Fibroblast of the aortic adventitia (primary cell): ENCODE measurements at places on chromosomes 1 and 21. TPM values are rescaled to one million over a fixed set of nuclear protein-coding genes. Genes with fewer than 3 reads are reported as not detected.

RHEX gene
- not detected in 2 replicates for total RNA-seq

UBE2U gene
- total RNA-seq: not detected in 2 replicates

AQP10 gene
- total RNA-seq: not detected in 2 replicates

RAB42 gene
- total RNA-seq: 1.6 and 3.4 TPM in 2 replicates

GUK1 gene
- total RNA-seq: 171 and 217 TPM in 2 replicates

CR2 gene
- total RNA-seq: not detected in 2 replicates

FCRL2 gene
- not detected in 2 replicates for total RNA-seq

YRDC gene
- total RNA-seq: 3.1 and 8.9 TPM in 2 replicates

NBPF9 gene
- total RNA-seq: 15.0 and 20.5 TPM in 2 replicates

BRINP2 gene
- total RNA-seq: 0.08 TPM in 1 of 2 replicates, not detected in the other

LYSMD1 gene
- 7.5 and 12.5 TPM in 2 replicates for total RNA-seq

PLK3 gene
- total RNA-seq: 28.8 and 36.1 TPM in 2 replicates

PTAFR gene
- total RNA-seq: under 0.01 and 0.65 TPM in 2 replicates

NMNAT2 gene
- 0.49 and 3.4 TPM in 2 replicates for total RNA-seq

SORT1 gene
- total RNA-seq: 3.0 and 4.5 TPM in 2 replicates

UBL4B gene
- total RNA-seq: not detected in 2 replicates

OR2L5 gene
- under 0.01 TPM in 1 of 2 replicates, not detected in the other for total RNA-seq

VASH2 gene
- 0.90 and 3.3 TPM in 2 replicates for total RNA-seq

CD2 gene
- 0.65 TPM in 1 of 2 replicates, not detected in the other for total RNA-seq

SAMD13 gene
- total RNA-seq: 1.4 and 3.1 TPM in 2 replicates

CAPN8 gene
- total RNA-seq: not detected in 2 replicates

NR1I3 gene
- not detected in 2 replicates for total RNA-seq

OLFML2B gene
- 12.0 and 14.5 TPM in 2 replicates for total RNA-seq

OR2L8 gene
- not detected in 2 replicates for total RNA-seq

GPX7 gene
- 10.8 and 31.0 TPM in 2 replicates for total RNA-seq

MMP23B gene
- 13.5 and 35.2 TPM in 2 replicates for total RNA-seq

LPAR3 gene
- 1.8 and 3.6 TPM in 2 replicates for total RNA-seq

PPP2R5A gene
- total RNA-seq: 23.7 and 31.6 TPM in 2 replicates

RASAL2 gene
- total RNA-seq: 30.5 and 32.6 TPM in 2 replicates

MARK1 gene
- 0.45 and 1.3 TPM in 2 replicates for total RNA-seq

NR5A2 gene
- total RNA-seq: 0.25 and 11.5 TPM in 2 replicates

FCRL5 gene
- not detected in 2 replicates for total RNA-seq

CELA2B gene
- not detected in 2 replicates for total RNA-seq

FAM89A gene
- total RNA-seq: 2.0 and 13.4 TPM in 2 replicates

CCDC185 gene
- not detected in 2 replicates for total RNA-seq

KCNC4 gene
- 4.7 and 6.8 TPM in 2 replicates for total RNA-seq

NAXE gene
- 22.7 and 64.2 TPM in 2 replicates for total RNA-seq

RALGPS2 gene
- total RNA-seq: 39.2 and 74.7 TPM in 2 replicates

TNNT2 gene
- 0.09 TPM in 1 of 2 replicates, not detected in the other for total RNA-seq

RGS13 gene
- not detected in 2 replicates for total RNA-seq

SYCP1 gene
- not detected in 2 replicates for total RNA-seq

BTBD19 gene
- total RNA-seq: 5.2 and 5.4 TPM in 2 replicates

EXO1 gene
- 1.2 and 37.2 TPM in 2 replicates for total RNA-seq

C8B gene
- not detected in 2 replicates for total RNA-seq

SELL gene
- total RNA-seq: 0.27 and 2.5 TPM in 2 replicates
